ENCODE measurements at places on chromosomes 5 and 9.

DNA sequence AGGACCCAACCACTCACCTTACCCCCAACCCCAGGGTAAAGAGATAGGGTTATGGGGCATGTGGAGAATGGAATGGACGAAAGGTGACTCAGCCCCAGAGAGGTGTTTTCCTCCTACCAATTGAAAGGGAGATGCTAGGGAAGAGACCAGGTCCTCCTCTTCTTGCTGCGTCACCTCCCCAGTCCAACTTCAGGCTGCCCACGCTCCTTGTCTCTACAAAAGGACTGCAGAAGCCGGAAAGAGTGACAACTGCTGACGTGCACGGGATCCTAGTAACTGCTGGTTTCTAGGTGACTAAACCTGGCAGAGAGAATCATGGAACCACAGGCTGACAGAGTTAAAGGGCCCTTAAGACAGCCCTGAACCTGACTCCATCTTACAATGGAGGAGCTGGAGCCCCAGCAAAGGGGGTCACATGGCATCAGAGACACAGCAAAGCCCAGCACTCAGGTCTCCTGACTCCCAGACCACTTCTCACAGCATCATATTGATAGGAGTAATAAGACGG is 2.2 kb downstream of the GPX3 start:
- no peak for DNase-seq

- peak; percentile 66 for DNase-seq
Measured at GRCh38 chr5:77957-78804, 13.8 kb upstream of the PLEKHG4B start.

- no peak for DNase-seq
Measured at GRCh38 chr5:50574121-50574520, 92.3 kb upstream of the PARP8 start.

- no peak for DNase-seq
Measured at GRCh38 chr5:145685417-145685816, 149.7 kb downstream of the PRELID2 start.

- DNase-seq: no peak
Measured at GRCh38 chr5:51829691-51830090, 446.4 kb downstream of the ISL1 start.
